ENCODE measurements at places on chromosomes 2 and 18.

GRCh38 chr2:212147921-212148513 is 390.6 kb downstream of the ERBB4 start:
- DNase-seq: no peak

DNA sequence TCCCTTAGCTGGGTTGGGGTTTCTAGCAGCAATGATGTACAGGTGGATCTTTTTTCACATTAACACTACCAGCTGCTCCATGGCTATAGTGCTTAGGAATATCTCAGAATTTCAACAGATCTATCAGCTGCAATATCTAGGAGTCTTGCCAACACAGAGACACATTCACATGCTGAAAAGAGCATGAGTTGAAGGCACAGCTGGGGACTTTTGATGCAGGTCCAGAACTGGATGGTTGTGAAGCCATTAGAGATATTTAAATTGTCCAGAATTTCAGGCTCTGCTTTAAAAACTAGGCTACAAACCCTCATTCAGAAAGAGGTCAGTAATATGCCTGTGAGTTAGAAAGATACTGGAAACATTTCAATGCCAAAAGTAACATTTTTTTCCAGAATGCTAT is 122.2 kb upstream of the CCDC195 start:
- DNase-seq: no peak

GRCh38 chr2:201942531-201942930 is 91.1 kb upstream of the FZD7 start:
- no peak for DNase-seq

DNA sequence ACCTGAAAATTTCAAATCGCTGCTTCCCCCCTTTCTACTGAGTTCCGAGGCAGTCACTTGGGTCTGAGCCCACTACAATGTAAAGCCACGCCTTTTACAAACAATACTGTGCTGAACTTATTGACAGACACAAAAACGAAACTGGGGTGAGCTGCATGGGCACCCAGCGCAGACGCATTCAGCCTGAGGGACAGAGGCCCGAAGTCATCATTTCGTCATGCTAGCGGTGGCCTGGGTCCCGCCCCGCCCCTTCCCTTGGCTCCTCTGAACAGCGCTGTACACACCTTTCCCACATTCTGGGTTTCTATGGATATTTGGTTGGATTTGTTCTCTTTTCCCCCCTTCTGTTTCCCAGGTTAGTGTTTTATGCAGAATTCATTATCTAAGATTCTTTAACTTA is 71.7 kb downstream of the EIPR1 start:
- no peak for DNase-seq

GRCh38 chr18:37276111-37276890 is 289.3 kb downstream of the CELF4 start:
- DNase-seq: no peak

- DNase-seq: no peak
These were observed 404.2 kb downstream of the STK39 start for GRCh38 chr2:167843217-167843616.

- no peak for DNase-seq
These were observed 139.0 kb upstream of the SERPINE2 start for GRCh38 chr2:224178056-224178455.

DNA sequence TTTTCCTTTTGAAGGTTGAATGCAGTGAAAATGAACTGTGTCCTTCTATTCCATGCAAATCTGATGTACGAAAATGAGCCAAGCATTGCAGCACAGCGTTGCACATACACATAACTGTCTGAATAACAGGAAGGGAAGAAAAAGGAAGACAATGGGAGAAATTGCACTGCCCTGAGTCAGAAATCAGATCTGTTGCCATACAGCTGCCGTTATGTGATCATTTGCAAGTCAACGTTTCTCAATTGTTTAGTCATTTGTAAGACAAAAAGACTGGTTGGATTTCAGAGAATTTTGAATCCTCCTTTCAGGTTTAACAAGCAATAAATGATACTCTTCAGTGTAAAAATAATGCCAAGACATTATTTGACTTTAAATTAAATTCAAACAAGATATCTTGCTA is 284.1 kb downstream of the DSEL start:
- DNase-seq: no peak

- no peak for DNase-seq
These were observed 40.8 kb upstream of the PXDN start for GRCh38 chr2:1784986-1785617.

DNA sequence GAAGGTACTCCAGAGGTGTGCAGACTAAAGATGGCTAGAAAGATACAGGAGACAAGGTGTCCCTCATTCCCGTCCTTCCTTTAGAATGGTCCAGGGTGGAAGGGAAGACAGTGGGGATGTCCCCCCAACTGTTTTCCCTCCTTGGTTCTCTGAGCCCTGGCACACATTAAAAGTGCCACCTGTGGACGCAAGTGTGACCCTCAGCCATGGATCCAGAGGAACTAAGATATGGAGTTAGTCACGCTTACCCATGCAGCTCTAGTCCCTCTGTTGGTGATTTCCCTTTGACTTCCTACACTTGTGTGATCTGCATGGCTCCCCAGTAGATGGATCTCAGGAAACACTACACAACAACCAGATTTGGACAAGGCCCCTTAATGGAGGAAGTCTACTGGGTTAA is 113.1 kb upstream of the SRD5A2 start:
- peak; percentile 16 for DNase-seq

- DNase-seq: no peak
These were observed 8.0 kb downstream of the NTSR2 start for GRCh38 chr2:11661891-11662435.

DNA sequence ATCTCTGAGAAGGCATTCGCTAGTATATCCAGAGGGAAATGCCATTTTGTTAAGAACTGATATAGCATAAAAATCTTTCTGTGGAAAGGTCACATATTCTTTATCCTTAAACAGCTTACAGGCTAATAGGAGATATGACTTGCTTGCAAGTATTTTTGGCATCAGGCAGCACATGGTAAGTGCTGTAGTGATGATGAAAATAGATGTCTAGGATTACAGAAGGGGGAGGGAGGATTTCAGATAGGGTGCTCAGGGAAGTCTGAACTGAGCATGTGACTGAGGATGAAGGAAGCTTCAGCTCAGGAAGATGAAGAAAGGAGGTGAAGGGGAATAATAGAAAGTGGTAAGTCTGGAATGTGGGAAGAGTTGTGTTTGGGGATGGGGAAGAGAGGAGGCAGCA is 158.5 kb upstream of the NOSTRIN start:
- DNase-seq: peak; percentile 49

DNA sequence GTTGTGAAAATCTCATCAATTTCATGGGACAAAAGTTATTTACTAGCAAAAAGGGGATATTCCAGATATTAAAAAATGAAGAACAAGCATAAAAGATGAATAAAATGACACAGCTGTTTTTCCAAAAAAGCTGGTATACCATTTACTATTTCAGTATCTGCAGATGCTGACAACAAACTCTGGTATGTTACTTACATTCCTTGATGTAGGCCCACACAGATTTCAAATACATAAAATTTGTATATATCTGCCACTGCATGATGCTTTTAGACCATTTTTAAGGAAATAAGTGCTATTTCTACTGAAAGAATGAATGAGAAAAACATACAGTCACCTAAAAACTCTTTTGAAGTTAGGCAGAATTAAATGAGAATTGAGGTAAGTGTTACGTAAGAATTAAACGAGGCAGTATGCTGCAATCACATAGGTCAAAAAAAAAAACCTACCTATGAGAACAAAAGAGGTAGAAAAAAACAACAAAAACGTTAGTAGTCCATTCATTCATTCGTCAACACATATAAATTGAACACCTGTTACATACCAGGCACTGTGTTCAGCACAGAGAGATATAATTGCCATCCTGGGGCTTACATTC is 32.5 kb downstream of the ARL5A start:
- no peak for DNase-seq

DNA sequence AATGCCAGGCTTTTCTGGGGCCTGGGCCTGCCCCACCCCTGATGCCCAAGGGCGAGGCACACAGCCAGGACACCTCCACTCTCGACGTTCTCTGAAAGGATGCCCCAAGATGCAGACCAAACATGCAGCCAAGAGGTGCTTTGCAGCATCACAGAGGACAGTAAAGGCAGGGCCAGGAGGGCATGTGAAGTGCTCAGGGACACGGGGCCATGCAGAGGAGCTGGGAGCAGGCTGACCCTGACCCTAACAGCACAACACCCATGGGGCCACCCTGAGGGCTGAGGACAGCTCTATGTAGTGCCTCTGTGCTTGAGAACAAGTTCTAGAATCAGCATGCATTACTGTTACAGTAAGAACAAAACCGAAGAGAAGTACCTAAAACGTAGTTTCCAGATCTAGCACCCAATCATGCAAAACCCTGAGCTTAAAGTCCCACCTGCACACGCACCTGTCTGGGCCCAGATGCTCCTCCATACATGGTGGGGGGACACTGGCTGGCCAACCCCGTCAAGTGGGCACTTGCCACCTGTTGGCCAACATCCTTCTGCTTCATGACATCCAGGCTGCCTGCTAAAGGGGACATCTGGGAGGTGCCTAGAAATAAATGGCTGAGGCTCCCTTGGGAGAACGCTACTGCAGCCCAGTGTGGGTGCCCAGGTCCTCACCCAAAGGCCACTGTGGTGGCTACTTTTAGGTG is 15.4 kb downstream of the HS6ST1 start:
- no peak for DNase-seq

- DNase-seq: peak; percentile 39
These were observed 79.2 kb upstream of the EPC2 start for GRCh38 chr2:148565272-148565894.

- no peak for DNase-seq
These were observed 19.0 kb upstream of the KLF7 start for GRCh38 chr2:207184768-207185167.

- no peak for DNase-seq
These were observed 21.7 kb downstream of the SULT1C4 start for GRCh38 chr2:108399479-108399878.

DNA sequence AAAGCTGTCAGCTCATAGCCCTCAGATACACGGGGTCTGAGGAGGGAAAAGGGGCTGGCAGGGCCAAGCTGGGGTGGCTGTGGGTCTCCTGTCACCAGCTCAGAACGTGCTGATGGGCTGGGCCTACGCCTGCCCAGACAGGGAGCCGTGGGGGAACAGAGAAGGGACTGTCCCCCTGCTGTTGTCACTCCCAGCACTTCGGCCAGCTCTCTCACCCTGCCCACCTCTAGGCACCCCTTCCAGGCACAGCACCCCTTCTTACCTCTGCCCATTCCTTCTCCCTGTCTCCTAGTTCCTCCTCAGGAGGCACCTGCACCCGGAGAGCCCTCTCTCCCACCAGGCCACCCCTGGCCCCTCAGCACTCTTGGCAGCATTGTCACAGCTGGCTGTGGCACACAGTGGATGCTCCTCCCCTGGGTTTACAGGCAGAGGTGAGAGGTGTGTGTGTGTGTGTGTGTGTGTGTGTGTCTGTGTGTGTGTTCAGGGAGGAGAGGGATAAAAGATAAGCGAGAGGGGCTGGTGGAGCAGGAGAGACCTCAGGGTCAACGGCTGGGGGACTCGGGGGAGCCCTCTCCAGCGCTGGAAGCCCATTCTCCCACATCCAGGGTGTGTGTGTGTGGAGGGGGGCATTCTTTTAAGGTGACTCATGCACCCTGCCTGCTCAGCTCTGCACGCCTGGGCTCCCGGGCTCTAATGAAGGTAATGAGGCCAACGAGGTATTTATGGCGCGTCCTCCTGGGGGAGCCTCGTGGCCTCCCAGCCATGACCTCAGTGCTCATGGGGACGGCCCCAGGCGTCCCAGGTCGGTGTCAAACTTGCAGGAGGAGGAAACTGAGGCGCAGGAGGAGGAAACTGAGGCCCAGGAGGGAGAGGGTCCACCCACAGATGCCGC is 66.1 kb upstream of the SMAD7 start:
- DNase-seq: no peak

DNA sequence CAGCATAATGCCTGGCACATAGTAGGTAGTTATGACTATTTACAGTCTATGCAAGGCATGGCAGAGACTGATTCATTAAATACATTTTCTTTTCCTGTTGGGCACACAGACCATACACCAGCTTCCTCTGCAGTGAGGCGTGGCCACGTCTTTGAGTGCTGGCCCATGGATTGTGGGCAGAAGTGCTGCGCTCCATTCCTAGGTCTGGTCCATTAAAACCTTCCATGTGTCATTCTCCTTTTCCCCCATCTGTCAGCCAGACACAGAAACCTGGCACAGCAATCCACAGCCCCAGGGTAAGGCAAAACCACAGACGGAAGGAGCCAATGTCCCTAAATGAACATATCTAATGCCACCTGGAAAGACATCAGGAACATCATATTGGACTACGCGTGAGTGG is 141.9 kb downstream of the TTC32 start:
- DNase-seq: no peak

DNA sequence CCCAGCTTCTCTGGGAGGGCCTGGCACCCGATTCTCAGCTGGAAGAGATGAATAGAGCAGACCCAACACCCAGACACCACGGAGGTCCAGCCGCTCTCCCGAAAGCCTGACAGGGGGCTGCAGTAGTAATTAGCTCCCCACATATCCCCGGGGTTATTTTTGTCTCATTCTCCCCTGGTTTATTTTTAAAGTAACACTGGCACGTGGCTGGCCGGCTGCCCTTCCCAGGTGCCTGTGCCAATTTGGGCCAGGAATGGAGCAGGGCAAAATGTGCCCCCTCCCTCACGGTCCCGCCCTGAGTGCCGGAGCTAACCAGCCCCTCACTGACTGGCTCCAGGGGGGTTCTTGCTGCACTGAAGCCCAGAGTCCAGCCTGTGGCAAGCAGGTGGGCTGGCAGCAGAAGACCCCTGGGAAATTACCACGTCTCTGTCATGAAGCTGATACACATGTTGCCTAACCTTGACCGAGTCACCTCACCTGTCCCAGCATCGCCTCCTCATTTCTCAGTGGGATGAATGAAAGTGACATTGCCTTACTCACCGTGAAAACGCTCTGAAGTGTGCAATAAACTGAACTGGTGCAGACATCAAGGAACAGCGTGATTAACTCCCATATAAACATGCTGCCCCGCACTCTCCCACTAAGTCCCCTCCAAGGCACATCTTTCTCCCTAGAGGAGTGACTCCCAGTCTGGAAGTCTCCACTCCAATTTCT is 18.4 kb downstream of the KCNK3 start:
- no peak for DNase-seq

Measured in Kasumi-1 (cell line).